ENCODE measurements at places on chromosomes 7 and 10.

DNA sequence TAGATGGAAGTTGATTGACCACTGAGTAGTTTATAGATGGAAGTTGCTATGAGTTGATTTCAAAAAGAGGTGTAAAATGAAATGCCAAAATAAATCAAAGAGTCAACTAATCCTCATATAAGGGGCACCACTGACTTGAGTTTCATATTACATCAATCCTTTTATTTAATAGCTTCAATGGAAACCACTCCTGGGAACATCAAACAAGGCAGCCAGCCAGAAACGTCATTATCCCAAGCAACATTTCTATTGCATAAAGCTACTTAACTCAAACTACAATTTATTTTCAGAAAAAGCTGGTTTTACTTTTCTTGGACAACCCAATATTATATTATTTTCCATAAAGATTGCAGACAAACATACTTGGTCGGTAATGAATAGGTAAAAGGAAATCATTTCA lies 162.1 kb downstream of the TSPAN12 start:
- no peaks in the 10 kb centered on the region for H3K27me3 ChIP-seq
- DNase-seq = no peak
- H3K36me3 ChIP-seq = no peaks in the 10 kb centered on the region
- no peak overlapping the region for H3K27ac ChIP-seq
- no peaks in the 10 kb centered on the region for H3K4me1 ChIP-seq
- H3K4me3 ChIP-seq = no peak overlapping the region

DNA sequence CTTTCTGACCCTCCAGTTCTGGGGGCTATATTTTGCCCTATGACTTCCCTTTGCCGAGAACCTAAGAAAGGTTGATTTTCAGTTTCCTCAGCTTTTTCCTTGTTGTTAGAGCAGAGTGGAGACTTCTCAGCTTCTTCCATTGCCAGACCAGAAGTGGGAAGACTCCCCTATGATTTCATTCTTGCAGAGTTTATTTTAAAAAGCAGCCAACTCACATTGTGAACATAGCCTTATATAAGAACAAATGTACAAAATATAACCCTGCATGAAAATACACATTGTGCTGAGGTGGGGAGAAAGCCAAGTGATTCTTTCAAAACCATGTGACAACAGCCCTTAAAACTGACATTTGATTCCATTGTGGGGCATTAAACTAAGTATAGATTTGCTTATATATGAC lies 33.8 kb upstream of the FZD8 start:
- no peaks in the 10 kb centered on the region for H3K4me1 ChIP-seq
- DNase-seq = no peak
- no peaks in the 10 kb centered on the region for H3K36me3 ChIP-seq
- no peak overlapping the region for H3K27ac ChIP-seq

DNA sequence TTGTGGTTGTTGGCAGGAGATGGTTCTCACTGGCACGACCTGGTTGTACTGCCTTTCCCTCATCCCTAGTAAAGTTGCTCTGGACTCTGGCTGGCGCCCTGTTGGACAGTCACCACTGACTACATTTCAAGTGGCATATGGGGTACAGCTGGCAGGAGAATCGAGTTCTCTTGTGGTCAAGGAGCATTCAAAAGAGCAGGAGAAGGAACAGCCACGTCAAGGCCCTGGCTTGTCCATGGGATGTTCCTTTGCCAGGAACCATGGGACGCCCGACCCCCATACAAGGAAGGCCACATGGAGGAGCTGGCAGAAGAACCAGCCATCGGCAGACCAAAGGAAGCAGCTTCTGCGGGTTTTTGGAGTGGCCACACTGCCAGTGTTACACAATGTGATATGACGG lies 87.0 kb upstream of the SLC25A13 start:
- peaks cover 13% of the 10 kb centered on the region for H3K27me3 ChIP-seq
- H3K4me1 ChIP-seq = no peaks in the 10 kb centered on the region
- DNase-seq = no peak
- H3K27ac ChIP-seq = no peak overlapping the region
- no peak overlapping the region for H3K4me3 ChIP-seq

DNA sequence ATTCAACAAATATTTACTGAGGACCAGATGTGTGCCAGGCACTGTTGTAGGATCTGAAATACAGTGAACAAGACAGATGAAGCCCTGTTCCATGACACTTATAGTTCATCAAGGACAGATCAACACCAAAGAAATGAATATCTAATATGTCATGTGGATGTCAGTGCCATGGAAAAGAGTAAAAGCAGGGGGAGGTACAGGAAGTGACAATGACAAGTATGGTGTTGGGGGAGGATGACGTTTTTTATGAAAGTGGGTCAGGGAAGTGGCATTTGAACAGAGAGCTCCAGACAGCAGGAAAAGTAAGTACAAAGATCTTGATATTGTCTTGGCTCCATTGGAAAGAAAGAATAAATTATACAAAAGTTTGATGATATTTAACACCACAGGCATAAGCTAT lies 7.0 kb upstream of the SFMBT2 start:
- H3K36me3 ChIP-seq = peaks cover 3% of the 10 kb centered on the region
- H3K27ac ChIP-seq = peak overlapping the region; percentile 69
- peaks cover 12% of the 10 kb centered on the region for H3K27me3 ChIP-seq
- DNase-seq = no peak
- H3K4me3 ChIP-seq = peak overlapping the region; percentile 9

DNA sequence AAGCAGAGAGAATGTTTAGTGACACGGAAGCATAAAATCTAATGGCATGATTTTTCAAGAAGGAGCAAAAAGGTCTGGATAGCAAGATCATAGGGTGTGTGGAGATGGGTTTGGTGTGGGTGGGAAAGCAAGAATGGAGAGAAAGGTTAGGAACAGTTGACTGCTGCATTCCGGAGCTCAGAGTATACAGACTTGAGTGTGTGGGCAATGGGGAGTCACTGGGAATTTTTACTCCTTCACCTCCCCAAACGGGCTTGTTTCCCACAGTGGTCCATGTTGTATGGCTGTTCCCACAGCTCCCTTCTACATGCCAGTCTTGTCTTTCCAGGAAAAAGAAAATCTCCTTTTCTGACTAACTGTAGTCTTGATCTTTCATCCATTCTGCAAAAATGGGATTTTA lies 122.1 kb downstream of the CDK6 start:
- peaks cover 60% of the 10 kb centered on the region for H3K36me3 ChIP-seq
- peak overlapping the region; percentile 14 for H3K27ac ChIP-seq
- peaks cover 44% of the 10 kb centered on the region for H3K4me1 ChIP-seq
- no peaks in the 10 kb centered on the region for H3K27me3 ChIP-seq
- DNase-seq = no peak

DNA sequence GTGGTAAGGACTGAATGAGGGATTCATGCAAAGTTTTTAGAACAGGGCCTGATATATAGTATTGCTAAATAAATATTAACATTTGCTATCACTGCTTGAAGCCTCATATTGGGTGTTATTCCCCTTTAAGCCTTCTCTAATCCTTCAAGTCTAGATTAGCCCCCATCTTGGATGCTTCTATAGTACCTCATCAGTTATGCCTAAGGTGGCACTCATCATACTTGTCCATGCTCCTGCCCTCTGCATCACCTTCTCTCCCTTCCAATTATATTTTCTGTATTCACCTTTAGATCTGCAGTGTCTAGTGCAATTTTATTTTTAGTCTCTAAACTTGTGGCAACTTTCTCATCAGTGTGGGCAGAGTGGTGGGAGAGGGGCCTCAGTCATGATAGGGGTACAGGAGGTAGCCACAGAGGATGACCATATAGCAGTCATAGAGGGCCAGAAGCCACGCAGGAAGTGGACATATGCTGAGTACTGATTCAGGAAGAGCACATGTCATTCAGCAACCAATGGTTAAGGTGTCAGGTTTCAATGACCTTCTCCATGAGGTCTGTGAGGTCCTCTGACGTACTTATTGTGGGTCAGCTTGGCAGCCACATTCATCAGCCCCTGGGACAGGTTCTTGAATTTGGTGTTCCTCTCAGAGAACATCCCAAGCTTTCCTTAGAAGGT lies 2.5 kb downstream of the ENTPD1 start:
- peak overlapping the region; percentile 61 for H3K4me3 ChIP-seq
- H3K27ac ChIP-seq = peak overlapping the region; percentile 83
- DNase-seq = peak; percentile 32

DNA sequence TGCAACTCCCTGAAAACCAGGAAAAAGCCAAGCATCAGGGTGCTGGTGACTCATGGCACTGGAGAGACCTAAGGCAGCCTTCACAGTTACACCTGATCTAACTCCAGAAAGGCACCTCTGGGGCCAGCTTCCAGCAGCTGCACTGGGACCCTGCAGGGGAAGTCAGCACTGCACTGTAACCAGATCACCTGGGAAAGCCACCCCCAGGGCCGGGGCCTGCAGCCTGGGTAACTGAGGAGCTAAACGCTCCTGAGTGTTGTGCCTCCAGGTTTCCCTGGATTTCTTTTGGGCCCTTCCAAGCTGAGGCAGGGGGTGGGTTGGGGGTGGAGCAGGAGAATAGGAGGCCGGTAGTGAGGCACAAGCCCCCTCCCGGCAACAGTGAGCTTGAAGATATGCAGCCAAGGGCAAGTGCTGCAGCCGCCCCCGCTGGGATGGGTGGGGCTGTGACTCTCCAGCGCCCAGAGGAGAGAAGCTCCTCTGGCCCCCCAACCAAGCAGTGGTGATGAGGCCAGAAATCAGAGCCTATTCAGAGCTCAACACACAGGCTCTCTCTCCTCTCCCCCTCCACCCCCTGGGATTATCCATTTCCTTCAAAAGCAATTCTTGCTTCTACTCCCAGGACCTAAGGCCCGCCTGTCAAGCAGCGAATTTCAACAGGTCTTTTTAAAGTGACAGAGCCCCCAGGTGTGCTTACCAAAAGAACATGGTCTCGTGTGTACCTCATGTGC lies 2.6 kb downstream of the CXCL12 start:
- H3K4me1 ChIP-seq = peaks cover 7% of the 10 kb centered on the region
- DNase-seq = no peak
- H3K4me3 ChIP-seq = no peak overlapping the region
- H3K27ac ChIP-seq = no peak overlapping the region
- H3K27me3 ChIP-seq = peaks cover 30% of the 10 kb centered on the region

DNA sequence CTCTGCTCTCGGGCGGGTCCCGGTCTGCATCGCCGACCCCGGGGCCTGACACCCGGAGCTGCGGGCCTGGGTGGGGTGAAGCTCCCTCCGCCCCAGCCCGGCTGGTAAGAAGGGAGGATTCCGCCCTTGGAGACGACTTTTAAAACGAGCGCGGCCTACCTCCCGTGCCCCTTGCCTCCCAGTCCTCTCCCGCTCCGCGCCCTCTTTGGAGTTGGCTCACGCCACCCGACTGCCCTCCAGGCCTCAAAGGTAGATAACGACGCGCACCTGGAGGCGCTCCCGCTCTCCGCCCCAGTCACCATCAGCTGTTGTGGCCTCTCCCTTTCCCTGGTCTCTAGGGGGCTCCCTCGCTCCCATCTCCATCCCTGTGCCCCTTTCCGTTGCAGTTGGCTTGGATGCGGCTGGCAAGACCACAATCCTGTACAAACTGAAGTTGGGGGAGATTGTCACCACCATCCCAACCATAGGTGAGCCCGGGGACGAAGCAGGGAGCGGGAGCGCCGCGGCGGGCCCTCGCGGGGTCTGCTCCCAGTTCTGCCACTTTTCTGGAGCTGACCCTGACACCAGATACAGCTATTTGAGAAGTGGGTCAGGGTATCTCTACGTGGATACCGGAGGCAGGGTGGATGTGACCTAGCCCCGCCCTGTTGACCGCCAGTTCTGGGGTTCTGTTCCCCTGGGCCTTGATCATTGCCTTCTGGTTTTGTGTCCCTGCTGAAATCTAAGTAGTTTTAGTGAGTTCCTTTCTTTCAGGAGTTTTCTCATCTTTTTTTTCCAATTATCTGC lies 679 bp downstream of the ARF5 start:
- peaks cover 32% of the 10 kb centered on the region for H3K4me1 ChIP-seq
- no peaks in the 10 kb centered on the region for H3K27me3 ChIP-seq
- peak; percentile 55 for DNase-seq
- peak overlapping the region; percentile 86 for H3K27ac ChIP-seq

DNA sequence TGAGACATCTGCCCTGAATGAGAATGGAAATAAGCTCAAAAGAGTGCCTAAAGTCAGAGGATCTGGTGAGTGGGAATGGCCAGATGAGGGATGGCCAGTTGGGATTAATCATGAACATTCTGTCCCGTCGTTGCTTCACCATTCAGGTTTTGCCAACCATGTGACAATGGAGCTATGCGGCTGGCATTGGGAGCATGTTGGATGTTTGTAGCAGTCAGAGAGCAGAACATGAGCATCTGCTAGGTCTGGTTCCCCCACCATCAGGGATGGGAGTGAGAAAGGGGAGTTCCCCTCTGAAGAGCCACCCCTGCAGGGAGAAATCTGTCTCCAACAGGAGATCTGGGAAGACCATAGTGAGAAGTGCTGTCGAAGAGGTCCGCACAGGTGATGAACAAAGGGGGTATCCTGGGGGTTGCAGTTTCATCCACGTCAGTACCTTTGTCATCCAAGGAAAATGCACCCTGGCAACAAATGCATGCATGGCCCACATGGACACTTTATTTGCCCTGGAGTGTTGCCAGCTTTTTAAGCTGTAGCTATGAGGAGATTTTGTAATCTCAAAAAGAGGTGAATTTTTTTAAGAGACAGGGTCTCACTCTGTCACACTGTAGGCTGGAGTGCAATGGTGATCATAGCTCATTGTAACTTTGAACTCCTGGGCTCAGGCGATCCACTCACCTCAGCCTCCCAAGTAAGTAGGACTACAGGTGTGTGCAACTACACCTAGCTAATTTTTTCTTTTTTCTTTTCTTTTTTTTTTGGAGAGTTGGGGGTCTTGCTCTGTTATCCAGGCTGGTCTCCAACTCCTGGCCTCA lies 190.2 kb downstream of the CAMK1D start:
- H3K36me3 ChIP-seq = no peaks in the 10 kb centered on the region
- H3K4me3 ChIP-seq = no peak overlapping the region
- no peak for DNase-seq
- no peaks in the 10 kb centered on the region for H3K27me3 ChIP-seq

- H3K4me3 ChIP-seq = no peak overlapping the region
- H3K27ac ChIP-seq = no peak overlapping the region
- no peaks in the 10 kb centered on the region for H3K36me3 ChIP-seq
- H3K27me3 ChIP-seq = peaks cover 52% of the 10 kb centered on the region
- DNase-seq = no peak
Measured at GRCh38 chr10:101771380-101771779, 4.5 kb downstream of the FGF8 start.

- H3K27ac ChIP-seq = peak overlapping the region; percentile 53
- peaks cover 80% of the 10 kb centered on the region for H3K4me1 ChIP-seq
- DNase-seq = no peak
- H3K36me3 ChIP-seq = peaks cover 37% of the 10 kb centered on the region
- H3K27me3 ChIP-seq = peaks cover 3% of the 10 kb centered on the region
Measured at GRCh38 chr10:70593513-70593890, 9.0 kb downstream of the PRF1 start.

DNA sequence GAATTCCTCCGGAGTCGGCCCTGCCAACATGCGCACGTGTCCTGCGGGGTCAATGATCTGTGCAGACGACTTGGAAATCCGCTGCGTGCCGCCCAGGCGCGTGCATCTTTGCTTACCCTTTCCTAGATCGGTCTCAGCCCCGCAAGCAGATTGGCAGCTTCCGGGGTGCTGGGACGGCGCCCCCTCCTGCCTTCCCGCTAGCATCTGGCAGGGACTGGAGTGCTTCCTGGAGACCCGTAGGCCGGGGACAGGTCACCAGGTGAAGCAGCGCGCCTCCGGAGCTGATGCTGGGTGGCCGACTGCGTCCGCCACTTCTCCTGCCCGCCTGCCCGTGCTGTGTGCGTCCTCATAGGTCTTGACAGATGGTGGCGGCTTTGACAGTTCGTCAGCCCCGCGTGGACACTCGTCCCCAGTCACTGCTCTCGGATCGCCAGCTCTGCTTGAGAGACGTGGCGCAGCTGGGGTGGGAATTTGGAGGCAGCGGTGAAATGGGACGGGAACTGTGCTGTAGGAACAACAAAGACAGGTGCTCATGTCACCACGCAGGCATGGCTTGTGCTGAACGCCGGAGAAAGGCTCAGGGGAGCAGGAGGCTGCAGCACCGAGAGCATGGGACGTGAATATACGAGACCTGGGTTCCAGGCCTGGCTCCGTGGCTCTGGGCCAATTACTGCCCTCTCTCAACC lies 21.9 kb upstream of the KCNK18 start:
- peak overlapping the region; percentile 58 for H3K27ac ChIP-seq
- peaks cover 18% of the 10 kb centered on the region for H3K4me1 ChIP-seq
- H3K27me3 ChIP-seq = peaks cover 34% of the 10 kb centered on the region

Data from activated CD8-positive, alpha-beta T cell treated with anti-CD3 and anti-CD28 coated beads, Interleukin-2, amount 10 ng/mL, durations not matched to agents 7 days and 5 days (primary cell).